ENCODE measurements at places on chromosomes 7 and 10.

DNA sequence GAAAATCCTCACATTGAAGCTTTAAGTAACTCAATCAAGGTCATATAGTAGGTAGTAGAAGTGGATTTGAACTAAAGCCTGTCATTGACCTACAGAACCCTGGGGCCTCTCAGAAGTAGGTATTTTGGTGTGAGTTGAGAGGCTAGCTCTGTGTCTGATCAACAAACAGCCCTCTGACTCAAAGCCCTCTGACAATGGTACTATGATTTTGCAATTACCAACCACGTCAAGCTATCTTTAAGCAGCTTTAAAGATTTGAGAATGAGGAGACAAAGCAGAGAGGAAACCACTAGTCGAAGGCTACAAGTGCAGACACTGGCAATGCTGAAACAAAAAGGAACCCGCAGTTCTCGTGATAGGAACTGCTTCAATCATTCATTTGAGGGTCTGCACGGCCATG, 19.0 kb upstream of the PDE1C start:
- no peak for DNase-seq

GRCh38 chr7:43495572-43495971, 87.3 kb upstream of the STK17A start:
- DNase-seq, result no peak

DNA sequence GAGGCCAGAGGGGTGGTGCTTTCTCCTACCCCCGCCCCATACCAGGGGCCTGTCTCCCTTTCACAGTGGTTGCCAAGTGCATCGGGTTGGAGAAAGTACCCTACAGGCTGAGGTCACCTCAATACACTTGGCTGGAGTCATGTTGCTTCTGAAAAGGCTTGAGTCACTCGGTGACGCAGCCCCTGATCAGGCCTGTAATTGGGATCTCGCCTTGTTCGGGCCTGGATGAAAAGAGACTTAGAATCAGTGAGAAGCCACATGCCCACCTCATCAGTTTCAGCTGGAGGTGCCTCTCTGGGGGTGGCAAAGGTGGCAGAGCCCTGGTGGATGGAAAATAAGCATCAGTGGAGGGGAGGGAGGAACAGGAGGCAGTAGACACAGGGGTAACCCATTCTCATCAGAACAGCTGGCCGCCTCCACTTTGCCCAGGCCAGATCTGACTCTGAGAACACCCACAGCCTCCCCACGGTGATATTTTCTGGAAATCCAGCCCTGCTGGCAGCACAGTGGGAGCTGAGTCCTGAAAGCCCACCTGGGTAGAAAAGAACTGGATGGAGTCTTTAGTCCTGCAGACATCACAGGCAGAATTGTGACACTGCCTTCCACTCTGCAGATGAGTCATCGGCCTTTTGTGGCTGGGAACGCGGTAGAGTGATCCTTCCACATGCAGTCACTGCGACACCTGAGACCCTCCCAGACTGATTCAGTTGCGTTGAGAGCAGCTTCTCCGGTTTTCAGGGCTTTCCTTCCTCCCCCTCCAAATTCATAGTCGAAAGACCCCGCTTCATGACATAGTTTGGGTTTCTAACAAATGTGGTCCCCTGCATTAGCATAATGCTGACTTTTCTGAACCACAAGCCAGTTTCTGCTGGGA, 108.0 kb downstream of the GRK5 start:
- peak; percentile 91 for DNase-seq

GRCh38 chr7:127346575-127347256, 45.8 kb downstream of the ZNF800 start:
- no peak for DNase-seq

- no peak for DNase-seq
Observed at GRCh38 chr7:157691586-157692459, 355.0 kb downstream of the DNAJB6 start.

GRCh38 chr10:123109466-123109865, 26.3 kb upstream of the HMX3 start:
- DNase-seq, result no peak

DNA sequence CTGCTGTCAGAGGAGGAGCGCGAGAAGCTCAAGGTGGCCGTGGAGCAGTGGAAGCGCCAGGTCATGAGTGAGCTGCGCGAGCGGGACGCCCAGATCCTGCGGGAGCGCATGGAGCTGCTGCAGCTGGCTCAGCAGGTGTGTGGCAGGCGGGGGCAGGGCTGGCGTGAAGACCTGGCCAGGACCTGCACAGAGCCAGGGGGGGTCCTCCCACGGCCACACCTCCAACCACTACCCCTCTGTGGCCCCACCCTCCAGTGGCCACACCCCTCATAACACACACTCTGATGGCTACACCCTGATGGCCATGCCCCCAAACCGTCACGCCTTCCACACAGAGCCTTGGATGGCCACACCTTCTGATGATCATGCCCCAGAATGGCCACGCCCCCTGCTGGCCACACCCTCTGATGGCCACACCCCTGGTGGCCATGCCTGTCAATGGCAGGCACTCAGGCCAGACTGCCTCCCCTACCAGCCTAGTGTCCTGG, 23.4 kb upstream of the DPYSL4 start:
- DNase-seq, result peak; percentile 79

Data from HCT116 (cell line).